ENCODE measurements at places on chromosomes 3 and 15.

- peak; percentile 35 for DNase-seq
Observed at GRCh38 chr15:88664151-88664778, 25.4 kb downstream of the ISG20 start.

- no peak for DNase-seq
Observed at GRCh38 chr3:63960048-63960711, 48.0 kb upstream of the SCAANT1 start.

DNA sequence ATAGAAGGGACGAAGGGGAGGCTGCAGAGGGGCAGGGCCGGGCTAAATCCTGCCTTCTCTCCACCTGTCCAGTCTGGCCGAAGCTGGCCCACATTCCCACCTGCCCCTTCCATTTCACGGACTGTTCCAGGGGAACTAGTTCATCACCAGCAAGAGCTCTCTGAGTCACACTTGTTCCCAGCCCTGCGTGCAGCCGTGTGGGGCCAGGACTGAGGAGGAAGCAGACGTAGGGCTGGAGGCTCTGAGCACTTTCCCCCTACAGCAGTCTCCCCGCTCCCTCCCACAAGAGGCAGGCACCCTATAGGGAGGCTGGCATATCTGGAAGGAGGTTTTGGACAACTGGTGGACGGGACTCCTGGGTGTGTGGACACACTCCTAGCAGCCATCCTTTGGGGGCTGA, 3.0 kb downstream of the ITIH4 start:
- DNase-seq = no peak

DNA sequence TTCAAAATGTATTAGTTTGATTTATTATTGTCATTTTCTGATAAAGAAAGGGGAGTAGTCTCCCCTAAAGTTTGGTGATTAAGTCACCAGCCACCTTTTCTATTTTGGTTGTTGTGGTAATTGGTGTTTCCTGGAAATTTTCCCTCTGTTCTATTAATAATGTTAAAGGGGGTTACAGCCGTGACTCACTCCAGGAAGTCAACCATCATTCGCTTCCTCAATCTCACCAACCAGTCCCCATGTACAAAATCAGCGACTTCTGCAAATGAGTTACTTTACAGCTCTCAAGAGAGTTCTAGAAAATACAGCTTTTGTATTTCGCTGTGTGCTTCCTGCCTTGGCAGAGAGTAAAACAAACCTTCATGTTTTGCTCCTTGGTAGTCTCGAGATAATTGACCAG, 285.1 kb downstream of the LPP start:
- DNase-seq = peak; percentile 25

DNA sequence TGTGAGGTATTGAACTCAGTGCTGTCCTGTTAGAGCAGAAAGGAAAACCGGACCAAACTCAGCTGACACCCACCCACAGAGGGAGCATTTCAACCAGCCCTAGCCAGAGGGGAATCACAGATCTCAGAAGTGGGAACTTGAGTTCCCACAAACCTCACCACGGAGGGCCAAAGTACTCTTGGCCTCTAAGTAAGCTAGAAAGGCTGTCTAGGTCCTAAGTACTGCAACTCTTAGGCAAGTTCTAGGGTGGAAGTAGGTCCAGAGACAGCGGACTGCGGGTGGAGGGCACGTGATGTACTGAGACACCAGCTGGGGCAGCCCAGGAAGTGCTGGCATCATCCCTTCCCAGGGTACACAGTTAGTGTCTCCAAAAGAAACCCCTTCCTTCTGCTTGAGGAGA, 34.1 kb downstream of the EOMES start:
- DNase-seq = no peak

GRCh38 chr3:114557791-114558190, 264.0 kb downstream of the TIGIT start:
- no peak for DNase-seq

- DNase-seq = no peak
Observed at GRCh38 chr3:22960105-22960984, 242.8 kb upstream of the UBE2E2 start.

- DNase-seq = no peak
Observed at GRCh38 chr3:25056803-25057351, 371.2 kb upstream of the RARB start.

DNA sequence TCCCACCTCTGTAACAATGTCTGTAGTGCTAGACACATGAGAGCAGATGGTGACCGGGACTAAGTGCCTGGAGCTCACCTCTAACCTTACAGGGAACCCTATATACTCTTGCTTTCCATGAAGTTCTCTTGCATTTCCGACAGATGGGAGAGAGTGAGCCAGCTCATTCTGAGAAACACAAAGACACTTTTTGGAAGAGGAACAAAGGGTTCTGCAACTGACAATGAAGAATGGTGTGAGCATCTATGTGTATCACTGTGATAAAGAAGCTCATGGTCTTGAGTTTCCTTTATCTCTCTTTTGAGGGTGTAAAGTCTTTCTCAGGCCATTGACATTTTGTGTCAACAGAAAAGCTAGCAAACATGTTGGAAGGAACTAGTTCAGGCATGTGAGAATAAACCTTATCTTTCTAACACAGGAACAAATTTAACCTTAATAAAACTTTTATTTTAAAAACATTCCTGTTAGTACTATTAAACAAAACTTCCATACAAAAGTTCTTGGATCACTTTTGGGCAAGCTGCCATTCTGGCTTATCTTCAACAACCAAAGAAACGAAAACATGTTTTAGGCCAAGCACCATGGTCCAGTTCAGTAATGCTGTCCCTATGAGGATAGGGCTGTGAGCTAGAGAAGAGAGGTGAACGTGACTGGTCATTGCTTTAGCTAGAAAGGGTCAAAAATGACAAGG, 142.7 kb downstream of the THRB start:
- DNase-seq = no peak

DNA sequence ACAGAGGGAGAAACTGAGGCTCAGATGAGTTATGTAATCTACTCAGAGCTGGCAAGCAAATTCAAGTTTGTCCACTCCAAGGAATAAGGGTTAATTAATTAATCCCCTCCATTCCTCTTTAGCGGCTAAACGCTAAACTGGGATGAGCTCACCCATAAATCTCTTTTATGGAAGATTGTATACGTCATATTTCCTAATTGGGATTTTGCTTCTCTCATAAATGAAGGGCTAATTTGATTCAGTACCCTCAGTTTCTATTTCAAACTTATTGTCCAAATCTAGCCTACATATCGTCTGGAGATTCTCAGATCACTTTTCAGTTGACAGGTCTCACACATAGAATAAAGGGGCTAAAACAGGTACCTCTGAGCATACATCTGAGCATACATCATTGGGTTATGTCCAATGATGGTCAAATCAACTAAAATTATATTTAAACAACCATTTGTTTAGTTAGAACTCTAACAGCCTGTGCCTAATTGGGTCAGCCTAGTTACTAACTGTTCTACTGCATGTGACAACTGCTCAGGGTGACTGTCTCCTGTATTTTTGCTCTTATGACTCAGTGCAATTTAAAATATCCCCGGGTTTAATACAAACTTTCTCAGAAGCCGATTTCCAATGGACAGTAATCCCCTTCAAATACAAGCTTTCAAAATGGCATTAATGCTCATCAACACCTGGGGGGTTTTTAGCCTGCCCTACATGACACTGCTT, 57.6 kb upstream of the PLXND1 start:
- no peak for DNase-seq

GRCh38 chr3:136772709-136773108, 20.5 kb upstream of the STAG1 start:
- DNase-seq = no peak

- no peak for DNase-seq
Observed at GRCh38 chr15:77818484-77819047, 185.9 kb upstream of the LINGO1 start.

GRCh38 chr3:25453619-25454004, 25.5 kb downstream of the RARB start:
- no peak for DNase-seq

DNA sequence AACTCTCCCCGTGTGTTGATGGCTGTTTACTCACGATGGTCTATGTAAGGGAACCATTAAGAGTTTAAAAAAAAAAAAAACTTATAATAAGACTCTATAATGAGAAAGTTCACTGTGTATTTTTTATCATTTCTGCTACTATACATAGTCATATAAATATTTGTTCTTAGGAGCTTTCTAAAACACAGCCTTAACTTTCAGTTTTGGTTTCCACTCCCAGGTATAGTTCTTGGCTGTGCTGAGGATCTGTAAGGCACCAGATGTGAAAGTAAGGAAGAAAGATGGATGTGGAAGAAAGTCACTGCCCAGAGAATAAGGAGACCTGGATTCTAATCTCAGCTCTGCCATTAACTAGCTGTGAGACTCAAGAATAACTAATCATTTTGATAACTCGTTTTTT, 101.9 kb upstream of the THBS1 start:
- DNase-seq = no peak

GRCh38 chr15:31202953-31203352, 101.4 kb upstream of the TRPM1 start:
- DNase-seq = no peak

DNA sequence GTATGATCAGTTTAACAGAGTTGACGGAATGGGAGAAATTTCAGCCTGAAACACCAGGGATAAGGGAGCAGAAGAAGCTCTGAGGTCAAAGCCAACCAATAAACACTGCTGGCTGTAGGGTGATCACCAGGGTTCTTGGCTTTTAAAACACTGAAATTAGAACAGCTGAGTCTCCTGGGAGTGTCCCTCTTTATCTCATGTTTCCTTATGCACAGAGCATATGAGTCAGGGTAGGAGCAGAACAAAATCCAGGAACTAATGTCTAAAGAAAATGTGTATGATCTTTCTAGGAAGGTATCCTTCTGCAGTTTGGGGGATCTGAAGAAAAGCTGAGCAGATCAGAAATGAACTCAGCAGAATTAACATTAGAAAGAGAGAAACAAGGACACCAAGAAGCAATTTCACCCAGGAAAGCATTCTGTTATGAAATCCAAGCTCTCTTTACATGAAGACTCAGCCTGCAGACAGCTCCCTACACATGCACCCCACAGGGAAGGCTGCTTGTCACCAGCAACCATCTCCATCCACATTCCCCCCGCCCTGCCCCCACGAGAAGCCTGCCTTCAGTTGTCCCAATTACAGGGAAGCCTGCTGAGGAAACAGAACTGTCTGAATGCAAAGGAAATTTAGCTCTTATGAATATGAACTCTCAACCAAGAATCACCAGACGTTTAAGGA, 469.7 kb downstream of the PDCD6IP start:
- no peak for DNase-seq

DNA sequence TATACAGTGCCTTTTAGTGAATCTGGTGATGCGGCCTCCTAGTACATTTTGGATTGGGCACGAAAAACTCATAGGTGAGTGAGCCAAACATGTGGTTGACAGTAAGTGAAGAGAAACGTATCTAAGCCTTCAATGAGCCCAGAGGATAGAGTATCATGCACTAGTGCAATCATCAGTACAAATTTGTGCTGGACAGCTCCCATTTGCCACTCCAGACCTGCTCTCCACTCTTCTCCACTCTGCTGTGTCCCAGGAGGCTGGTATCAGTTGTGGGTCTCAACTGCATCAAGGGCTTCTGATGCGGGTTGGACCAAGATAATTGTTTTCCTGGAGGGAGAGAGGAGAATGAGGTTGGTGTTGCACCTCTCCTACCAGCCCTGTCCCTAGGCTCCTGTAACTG, 9.1 kb upstream of the RASGRF1 start:
- no peak for DNase-seq

- no peak for DNase-seq
Observed at GRCh38 chr3:127593178-127593577, 2.6 kb upstream of the TPRA1 start.

- DNase-seq = no peak
Observed at GRCh38 chr3:111700054-111700453, 104.9 kb upstream of the ZBED2 start.

GRCh38 chr3:187507266-187507665, 139.1 kb downstream of the RTP4 start:
- no peak for DNase-seq

GRCh38 chr3:13132731-13133410, 59.6 kb upstream of the IQSEC1 start:
- DNase-seq = no peak

DNA sequence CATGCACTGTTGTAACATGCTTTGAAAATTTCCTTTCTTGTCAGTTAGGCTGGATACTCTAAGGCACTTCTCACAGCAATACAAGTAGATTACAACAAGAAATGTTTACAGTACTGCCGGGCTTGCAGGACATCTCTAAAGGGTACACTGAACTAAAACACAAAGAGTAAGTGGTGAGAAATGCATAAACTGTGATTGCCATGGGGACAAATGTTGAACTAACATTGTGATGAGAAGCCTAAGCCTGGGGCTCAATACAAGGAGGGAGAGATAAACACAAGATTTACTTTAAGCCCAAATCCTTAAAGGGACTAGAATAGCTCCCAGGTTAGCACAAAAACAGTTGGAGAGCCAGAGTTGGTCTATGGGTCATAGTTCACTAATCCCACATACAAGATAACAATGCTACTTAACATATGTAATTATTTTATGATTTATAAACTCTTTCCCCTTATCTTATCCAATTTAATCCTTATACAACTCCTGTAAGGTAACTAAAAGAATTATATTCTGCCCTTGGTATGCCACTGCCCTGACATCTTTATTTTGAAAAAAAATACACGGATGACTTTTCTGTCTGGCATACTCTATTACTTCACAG, 126.9 kb downstream of the THRB start:
- no peak for DNase-seq

DNA sequence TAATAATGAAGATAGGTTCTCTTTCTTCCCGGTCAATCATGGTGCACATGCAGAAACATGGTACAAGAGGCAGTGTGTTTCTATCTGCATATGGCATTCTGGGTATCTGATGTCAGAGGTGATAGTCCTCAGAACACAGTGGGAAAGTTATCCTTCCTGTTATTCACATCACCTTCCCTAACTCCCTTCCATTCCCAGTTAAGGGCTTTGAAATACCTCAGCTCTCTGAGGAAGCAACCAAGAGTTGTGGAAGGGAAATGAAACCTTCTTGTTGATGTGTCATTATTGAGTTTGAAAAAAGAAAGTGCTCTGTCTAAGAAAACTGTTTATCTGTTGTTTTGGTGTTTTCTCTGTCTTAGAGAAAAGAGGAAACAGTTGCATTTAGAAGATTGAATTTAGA, 21.9 kb upstream of the P2RY13 start:
- DNase-seq = no peak

DNA sequence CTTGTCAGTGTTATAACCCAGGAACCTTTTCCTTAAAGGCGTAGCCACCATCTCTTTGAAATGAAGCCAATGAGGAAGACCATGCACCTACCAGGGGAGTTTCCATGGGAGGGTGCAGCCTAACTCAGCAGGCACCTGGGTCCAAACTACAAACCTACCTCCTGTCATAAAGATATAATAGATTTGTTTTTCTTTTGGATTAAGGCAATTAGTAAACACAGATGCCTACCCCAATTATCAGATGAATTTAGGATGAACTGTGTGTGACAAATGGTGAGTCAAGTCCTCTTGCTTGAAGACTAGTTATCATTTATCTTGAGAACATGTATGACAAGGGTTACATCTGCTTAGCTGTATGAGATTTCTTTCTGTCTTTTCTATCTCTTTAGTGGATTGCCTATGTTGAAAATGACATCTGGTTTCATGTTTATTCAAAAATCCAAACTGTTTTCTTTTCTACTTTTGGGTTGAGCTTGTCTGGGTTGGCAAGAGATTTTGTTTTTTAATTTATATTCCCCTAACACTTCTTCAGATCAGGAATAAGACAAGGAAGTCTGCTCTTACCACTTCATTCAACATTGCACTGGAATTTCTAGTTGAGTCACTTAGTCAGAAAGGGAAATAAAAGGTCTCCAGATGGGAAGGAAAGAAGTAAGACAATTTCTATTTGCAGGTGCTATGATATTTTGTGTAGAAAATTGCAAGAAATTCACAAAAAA, 149.9 kb downstream of the NEK10 start:
- no peak for DNase-seq

Measured in activated naive CD8-positive, alpha-beta T cell treated with anti-CD3 and anti-CD28 coated beads for 36 hours (primary cell).